ENCODE measurements at places on chromosomes 7 and 10.

DNA sequence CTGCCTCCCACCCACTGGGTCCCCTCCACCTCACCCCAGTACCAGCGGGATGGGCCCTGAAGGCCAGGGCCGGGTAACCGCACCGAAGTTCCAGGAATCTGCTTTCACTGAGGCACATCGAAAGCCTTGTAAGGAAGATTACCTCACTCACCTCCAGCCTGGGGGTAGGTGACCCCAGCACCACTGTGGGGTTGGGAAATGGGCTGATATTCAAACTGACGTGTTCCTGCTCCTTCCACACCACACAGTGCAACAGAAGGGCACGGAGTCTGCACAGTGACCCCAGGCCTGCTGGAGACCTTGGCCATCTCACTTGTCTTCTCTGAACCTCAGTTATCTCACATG lies 29.8 kb downstream of the NPS start:
- DNase-seq = no peak

GRCh38 chr7:73829505-73829904 lies 1.3 kb upstream of the CLDN4 start:
- DNase-seq = no peak

DNA sequence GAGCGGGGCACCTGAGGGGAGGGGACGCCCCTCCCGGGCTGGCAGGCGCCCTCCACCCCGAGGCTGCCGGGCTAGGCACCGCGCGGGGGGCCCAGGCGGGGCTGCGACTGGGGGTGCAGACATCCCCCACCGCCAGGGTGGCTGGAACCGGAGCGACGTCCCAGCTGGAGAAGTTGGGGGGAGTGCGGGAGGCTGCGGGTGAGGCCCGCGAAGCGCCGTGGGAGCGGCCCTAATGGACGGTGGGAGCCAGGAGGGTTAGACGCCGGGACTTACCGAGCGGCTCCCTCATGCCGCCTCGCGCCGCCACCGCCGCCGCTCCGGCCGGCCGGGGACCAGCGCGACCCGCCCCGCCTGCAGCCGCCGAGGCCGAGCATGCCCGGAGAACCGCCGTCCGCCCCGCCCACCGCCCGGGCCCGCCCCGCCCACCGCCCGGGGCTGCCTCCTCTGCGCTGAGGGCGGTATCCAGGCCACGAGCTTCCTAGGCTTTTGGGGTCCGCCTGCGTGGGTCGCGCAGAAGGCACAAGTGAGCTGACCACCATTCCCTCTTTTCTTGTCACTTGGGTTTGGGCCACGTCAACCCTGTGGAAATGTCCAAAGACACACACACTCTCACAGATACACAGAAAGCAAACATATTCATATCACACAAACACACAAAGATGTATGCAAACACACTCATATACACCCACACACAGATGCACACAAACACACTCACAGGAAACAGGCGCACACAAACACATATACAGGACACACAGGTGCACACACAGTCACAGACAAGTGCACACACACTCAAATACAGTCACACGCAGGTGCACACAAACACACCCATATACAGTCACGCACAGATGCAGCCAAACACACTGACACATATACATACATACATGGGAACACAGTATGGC lies at the start of gene JCAD:
TSS of gene JCAD (minus strand) at position 378 of the 899 bp plus-strand sequence. CDS start 11,774 bp downstream, outside the sequence.
- DNase-seq = no peak

- DNase-seq = no peak
Measured at GRCh38 chr7:17887286-17887685, 53.0 kb downstream of the SNX13 start.

DNA sequence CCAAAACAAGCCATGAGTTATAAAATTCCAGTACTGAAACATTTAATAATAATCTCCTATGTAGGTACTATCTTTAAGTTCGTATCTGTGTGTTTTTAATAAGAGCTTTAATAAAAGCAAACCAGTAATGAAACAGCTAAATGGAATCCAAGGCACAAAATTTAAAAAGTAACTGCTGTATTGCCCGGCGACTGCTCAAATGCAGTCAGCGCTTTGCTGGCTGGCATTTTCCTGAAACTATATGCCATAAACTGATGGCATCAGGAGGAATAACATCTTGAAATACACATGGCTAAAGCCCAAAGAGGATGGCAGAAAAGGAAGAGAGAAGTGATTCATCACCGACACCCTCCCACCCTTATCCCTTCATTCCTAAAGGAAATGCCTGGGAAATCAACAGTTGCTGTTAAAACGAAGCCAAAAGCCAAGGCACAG lies 133.1 kb downstream of the CUBN start:
- DNase-seq = no peak

DNA sequence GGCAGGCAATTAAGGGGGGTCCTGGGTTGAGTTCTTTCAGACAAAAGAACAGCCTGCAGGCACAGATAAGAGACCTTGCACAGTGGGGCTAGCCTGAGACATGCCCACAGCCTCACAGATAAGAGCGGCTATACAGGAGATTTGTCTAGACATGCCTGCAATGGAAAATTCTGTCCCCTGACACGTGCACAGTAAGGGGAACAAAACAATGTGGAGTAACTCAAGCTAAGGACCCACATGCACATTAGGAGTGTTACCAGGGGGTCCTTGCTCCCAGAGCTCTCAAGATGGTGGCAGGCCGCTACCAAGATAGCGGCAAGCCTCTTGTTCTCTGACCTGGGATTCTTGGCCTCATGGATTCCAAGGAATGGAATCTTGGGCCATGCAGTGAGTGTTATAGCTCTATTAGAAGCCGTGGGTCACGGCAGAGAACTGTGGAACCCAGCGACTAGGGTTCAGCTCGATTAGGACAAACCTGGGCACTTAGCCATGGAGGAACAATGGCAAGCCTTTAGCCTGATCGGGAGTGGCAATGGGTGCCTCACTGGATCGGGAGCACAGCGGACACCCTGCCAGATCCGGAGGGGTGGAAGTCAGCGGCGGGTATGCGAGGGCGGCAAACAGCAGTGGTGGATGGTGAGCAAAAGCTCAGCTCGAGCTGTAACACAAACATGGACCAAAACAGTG lies 196.9 kb downstream of the CCSER2 start:
- DNase-seq = no peak

GRCh38 chr7:100629117-100629716 lies 12.1 kb downstream of the TFR2 start:
- no peak for DNase-seq

GRCh38 chr7:157634401-157635147 lies 297.8 kb downstream of the DNAJB6 start:
- no peak for DNase-seq

- DNase-seq = no peak
Measured at GRCh38 chr7:1106063-1106792, 18.3 kb downstream of the GPER1 start.

GRCh38 chr7:22861576-22861975 lies 38.9 kb upstream of the TOMM7 start:
- no peak for DNase-seq

DNA sequence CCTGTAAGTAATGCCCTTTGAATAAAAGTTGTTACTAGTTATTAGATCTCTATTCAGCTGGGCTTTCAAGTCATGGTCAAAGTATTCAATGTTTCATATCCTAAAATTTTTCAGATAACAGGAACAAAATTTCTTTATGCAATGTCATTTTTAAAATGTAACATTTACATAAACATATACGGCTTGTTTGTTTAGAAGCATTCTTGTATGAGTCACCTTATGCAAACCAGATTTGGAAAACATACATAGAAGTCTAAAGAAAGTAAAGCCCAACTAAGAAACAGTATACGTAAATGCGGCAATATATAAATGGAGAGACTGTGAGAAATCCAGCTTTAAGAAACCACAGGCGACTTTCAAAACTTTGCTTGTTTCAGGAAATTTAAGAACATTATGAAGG lies 10.5 kb downstream of the TMEM168 start:
- DNase-seq = no peak

DNA sequence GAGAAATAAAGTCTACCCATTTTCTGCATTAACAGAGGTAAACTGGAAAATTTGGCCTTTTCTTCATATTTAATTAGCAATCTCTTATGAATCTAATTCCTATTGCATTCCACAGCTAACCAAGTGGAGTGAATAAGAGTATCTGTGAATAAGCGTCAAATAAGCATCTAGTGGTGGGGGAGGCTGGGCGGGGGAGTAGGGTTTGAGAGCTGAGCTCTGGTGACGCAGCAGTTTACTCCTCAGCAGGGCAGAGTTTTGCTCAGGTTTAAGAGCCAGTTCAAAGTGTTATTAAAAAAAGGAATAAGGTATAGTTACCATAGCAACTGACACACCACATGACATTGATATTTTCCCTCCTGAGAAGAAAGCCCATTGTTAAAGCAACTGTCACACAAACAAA lies 1346.8 kb upstream of the CELF2 start:
- DNase-seq = no peak

DNA sequence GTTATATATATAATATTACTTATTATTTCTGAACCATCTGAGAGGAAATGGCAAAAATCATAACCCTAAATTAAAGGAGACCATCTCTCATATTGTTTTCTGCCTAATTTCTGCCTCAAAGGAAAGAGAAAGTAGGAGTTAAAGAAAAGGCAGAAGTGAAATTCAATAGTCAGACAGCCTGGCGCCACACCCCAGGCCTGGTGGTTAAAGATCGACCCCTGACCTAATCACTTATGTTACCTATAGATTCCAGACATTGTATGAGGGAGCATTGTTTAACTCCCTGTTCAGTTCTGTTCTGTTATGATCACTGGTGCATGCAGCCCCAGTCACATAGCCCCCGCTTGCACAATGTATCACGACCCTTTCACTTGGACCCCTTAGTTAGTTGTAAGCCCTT lies 24.9 kb upstream of the CHST3 start:
- DNase-seq = no peak

GRCh38 chr7:18566829-18567228 lies 71.3 kb downstream of the HDAC9 start:
- no peak for DNase-seq

- no peak for DNase-seq
Measured at GRCh38 chr10:74231375-74231774, 80.4 kb downstream of the ADK start.

GRCh38 chr7:121666306-121666705 lies 206.7 kb upstream of the PTPRZ1 start:
- DNase-seq = no peak

- no peak for DNase-seq
Measured at GRCh38 chr10:58574058-58574457, 61.4 kb downstream of the BICC1 start.

DNA sequence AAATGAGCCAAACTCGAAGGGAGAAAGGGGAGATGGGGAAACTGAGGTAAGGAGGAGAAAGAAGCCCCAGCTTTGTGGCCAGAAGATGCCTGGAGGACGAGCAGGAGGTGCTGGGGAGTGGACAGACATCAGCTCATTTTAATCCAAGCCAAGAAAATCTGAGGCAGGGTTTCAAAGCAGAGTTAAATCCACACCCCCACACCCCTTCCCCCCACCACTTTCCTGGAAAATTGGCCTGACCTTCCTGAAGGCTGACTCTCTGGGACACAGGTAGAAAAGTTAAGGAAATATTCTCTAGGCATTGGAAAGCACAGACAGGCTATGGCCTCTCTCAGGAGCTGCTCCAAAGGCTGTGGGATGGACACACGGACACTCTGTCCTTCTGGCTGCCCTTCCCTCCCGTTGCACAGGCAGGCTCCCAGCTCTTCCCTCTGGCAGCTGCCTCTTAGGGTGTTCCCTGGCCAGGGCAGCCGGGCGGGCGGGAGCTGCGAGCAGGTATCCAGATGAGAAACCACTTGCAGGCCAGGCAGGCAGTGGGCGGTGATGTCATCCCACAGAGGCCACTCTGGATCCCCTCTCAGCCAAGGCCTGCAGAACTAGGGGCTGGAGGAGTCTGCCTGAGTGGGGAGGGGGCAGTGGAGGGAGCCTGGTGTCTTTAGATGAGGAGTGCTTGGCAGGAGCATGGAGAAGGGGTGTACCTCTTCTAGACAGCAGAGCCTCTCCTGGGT lies 171.8 kb downstream of the NEURL1 start:
- DNase-seq = no peak

DNA sequence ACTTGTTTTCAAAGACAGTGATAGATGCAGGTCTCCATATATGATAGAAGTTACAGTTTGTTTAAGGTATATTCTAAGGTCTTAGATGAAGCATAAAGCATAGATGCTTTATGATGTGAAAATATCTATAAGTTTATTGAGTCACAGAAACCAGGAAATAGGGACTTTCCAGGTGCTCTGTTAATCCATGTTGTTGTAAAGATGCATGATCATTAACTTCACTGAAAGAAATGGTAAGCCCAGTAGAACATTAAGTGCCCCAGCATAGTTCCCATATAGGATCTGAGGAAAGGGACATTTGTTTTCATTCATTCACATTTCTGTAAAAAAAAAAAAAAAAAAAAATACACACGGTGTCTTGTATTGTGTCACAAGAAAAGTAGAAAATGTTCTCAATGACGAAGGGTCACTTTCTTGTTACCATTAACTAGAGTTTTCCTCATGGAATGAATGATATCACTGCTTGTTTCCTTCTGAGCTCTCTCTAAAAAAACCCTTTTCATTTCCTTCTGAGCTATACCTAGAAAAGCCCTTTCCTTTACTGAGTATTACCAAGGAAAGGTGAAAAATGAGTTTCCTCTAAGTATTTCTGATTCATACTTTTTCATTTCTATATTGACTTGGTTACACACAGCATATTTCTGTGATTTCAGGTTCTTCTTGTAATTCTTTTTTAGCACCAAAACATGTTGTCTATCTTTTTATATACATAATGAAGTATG lies 105.2 kb downstream of the MACC1 start:
- DNase-seq = no peak
